ENCODE measurements at places on chromosomes 12 and 14. TPM values are rescaled to one million over a fixed set of nuclear protein-coding genes. Genes with fewer than 3 reads are reported as not detected.

Gene ADAM21
- polyA plus RNA-seq: not detected

Gene ATF7IP
- 5.7 TPM for polyA plus RNA-seq

Gene TAS2R8
- not detected for polyA plus RNA-seq

Gene NEUROD4
- not detected for polyA plus RNA-seq

Gene LTB4R2
- polyA plus RNA-seq: not detected

Gene HPD
- polyA plus RNA-seq: not detected

Gene TOX4
- polyA plus RNA-seq: 29.9 TPM

Gene LBHD2
- not detected for polyA plus RNA-seq

Gene DENND5B
- polyA plus RNA-seq: 1.1 TPM

DNA sequence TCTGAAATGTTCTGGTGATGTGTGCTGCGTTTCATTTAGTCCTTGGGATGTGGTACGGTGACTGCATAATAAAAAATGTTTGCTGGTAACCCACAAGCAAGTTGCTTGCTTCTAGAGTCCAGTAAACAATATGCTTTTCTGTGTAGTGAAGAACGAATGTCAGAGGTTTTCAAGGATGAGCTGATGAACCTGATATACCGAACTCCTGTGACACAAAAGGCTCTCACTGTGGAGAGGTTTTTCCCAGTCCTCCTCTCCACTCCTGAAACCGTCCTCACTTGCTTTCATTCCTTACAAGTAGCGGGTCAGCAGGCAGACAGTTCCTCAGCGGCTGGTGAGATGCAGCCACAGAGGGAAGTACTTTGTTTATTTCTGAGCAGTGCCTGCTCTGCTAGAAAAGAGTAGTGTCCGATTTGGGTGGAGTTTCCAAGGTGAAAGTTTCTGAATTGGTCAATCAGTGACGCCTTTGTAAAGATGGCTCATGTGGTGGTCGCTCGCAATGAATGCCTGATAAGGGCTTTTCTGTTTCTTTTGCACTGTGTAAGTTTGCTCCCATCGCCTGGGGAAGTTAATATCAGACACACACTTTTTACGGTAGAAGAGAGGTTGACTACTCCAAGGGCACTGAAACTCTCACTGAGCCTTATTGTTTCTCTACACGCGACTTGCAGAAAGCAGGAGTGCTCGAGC, 3.0 kb downstream of the ETV6 start:
- H3K36me3 ChIP-seq: no peaks in the 10 kb centered on the region
- peak overlapping the region; percentile 72 for H3K4me3 ChIP-seq
- peak; percentile 42 for DNase-seq
- peak overlapping the region; percentile 98 for H3K27ac ChIP-seq
- H3K4me1 ChIP-seq: peaks cover 74% of the 10 kb centered on the region

DNA sequence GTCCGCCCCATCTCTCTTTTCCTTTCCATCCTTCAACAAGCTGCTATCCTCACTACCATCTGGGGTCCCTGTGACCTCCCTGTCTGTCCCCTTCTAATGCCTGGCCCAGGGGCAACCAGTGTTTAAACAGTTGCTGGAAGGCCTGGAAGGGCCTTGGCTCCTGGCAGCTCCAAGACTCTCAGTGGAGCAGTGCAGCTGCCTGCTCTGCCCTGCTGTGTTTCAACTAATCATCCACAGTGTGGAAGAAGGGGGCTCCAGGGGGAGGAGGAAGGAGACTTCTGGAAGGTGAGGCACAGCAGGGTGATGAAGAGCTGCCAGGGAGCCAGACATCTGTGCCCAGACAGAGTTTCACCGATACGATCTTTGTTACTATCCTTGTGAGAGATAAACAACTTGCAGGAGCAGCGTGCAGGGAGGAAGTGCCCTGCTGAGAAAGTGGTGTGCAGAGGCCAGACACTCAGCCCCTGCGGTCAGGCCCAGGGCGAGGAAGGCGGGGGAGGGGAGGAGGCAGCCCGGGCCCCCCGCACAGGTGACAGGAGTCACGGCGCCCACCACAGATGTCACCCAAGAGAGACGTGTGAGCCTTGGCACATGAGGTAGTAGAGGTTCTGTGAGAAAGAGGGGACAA, 1061.8 kb downstream of the BCL11B start:
- no peaks in the 10 kb centered on the region for H3K27me3 ChIP-seq
- DNase-seq: no peak
- H3K4me3 ChIP-seq: no peak overlapping the region
- no peaks in the 10 kb centered on the region for H3K36me3 ChIP-seq

- DNase-seq: no peak
- no peaks in the 10 kb centered on the region for H3K4me1 ChIP-seq
- H3K27me3 ChIP-seq: no peaks in the 10 kb centered on the region
- H3K36me3 ChIP-seq: no peaks in the 10 kb centered on the region
Observed at GRCh38 chr12:77058740-77059139, 6.6 kb downstream of the E2F7 start.

DNA sequence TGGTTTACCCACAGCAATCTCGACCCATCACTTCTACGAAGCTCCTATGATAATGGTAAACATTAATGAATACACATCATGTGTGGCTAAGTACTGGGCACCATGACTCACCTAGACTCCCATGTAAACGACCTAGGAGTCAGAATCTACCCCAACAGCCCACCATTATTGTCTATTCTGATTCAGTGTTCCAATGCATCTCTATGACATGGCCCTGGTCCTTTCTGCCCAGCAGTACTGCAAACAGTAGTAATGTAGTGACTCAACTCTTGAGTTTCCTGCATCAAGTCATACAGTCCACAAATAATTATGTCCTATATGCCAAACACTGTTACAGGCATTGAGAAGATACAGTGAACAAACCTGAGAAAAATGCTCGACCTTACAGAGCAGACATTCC, 14.6 kb downstream of the GTF2A1 start:
- H3K27ac ChIP-seq: no peak overlapping the region
- H3K4me3 ChIP-seq: no peak overlapping the region
- DNase-seq: no peak
- no peaks in the 10 kb centered on the region for H3K27me3 ChIP-seq
- H3K36me3 ChIP-seq: peaks cover 67% of the 10 kb centered on the region

GRCh38 chr14:50383618-50384225, 13.0 kb downstream of the CDKL1 start:
- no peak for DNase-seq
- no peaks in the 10 kb centered on the region for H3K36me3 ChIP-seq
- no peaks in the 10 kb centered on the region for H3K27me3 ChIP-seq

DNA sequence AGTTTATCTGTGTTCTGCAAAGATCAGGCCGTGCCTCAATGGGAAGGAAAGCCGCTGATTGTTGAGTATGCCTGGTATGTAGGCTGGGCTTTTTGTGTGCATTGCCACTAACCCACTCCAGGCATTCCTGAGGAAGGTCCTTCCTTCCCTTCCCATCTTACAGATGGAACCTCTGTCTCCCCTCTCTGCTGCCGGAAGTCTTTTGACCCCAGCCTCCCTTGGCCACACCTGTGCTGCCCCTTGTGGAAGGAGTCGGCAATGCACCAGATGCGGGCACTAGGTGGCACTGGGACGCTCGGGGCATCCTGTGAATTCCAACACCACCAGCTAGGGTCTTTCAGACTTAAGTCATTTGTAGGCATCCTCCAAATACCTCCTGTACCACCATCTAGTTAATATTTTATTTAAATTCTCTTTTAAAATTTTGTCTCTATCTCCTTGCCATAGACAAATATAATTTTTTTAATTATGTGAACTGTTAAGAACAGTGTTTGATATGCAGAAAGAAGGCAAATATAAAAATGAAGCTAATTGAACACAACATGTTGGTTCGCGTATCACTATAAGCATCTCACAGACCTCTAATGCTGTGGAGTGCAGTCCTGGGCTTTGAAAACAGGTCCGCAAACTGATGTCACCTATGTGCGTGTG, 99.6 kb downstream of the RIN3 start:
- H3K4me1 ChIP-seq: peaks cover 6% of the 10 kb centered on the region
- DNase-seq: peak; percentile 46
- no peaks in the 10 kb centered on the region for H3K36me3 ChIP-seq
- no peak overlapping the region for H3K27ac ChIP-seq
- H3K27me3 ChIP-seq: no peaks in the 10 kb centered on the region

DNA sequence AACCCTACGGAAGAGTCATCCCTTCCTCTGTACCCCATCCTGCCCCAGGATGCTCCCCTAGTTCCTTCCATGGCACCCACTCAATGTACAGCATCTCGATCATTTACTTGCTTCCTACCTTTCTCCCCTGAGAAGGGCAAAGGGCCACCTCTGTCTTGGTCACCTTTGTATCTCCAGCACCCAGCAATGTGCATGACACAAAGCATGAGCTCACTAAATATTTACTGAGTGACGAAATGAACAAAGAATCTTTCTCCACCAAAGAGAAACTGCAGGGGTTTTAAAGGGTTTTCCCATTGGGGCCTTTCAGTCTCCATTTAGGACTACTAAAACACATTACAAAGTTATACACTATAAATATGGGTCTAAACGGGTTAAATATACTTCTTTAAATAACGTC, 30.6 kb downstream of the ATG14 start:
- DNase-seq: no peak
- no peak overlapping the region for H3K27ac ChIP-seq
- no peak overlapping the region for H3K4me3 ChIP-seq
- no peaks in the 10 kb centered on the region for H3K4me1 ChIP-seq
- no peaks in the 10 kb centered on the region for H3K27me3 ChIP-seq

- peak overlapping the region; percentile 16 for H3K4me3 ChIP-seq
- no peaks in the 10 kb centered on the region for H3K27me3 ChIP-seq
- DNase-seq: peak; percentile 79
- H3K27ac ChIP-seq: peak overlapping the region; percentile 39
- peaks cover 51% of the 10 kb centered on the region for H3K4me1 ChIP-seq
Observed at GRCh38 chr14:103724116-103724515, 8.5 kb downstream of the ZFYVE21 start.

DNA sequence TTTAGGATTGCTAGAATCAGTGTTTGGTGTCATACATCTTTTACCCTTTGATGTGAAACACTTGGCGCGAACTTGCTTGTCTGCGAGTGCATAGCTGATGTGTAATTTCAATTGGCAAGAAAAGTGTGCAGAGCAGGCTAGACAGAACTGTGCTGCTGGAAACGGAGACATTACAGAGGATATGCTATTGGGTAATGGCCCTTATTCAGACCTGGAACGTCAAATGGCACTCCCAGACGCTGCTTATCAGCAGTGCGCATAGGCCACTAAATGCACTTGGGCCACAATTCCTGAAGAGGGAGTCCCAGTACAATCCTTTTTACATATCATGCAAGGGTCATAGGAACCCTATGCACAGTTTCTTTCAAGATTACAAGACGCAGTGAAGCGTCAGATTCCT, 15.7 kb upstream of the SLC10A1 start:
- no peaks in the 10 kb centered on the region for H3K4me1 ChIP-seq
- no peak overlapping the region for H3K27ac ChIP-seq
- no peak overlapping the region for H3K4me3 ChIP-seq
- peaks cover 6% of the 10 kb centered on the region for H3K27me3 ChIP-seq
- H3K36me3 ChIP-seq: no peaks in the 10 kb centered on the region

- H3K36me3 ChIP-seq: peaks cover 79% of the 10 kb centered on the region
- DNase-seq: no peak
- H3K4me1 ChIP-seq: peaks cover 25% of the 10 kb centered on the region
Observed at GRCh38 chr14:91484186-91484585, 25.9 kb downstream of the PPP4R3A start.

DNA sequence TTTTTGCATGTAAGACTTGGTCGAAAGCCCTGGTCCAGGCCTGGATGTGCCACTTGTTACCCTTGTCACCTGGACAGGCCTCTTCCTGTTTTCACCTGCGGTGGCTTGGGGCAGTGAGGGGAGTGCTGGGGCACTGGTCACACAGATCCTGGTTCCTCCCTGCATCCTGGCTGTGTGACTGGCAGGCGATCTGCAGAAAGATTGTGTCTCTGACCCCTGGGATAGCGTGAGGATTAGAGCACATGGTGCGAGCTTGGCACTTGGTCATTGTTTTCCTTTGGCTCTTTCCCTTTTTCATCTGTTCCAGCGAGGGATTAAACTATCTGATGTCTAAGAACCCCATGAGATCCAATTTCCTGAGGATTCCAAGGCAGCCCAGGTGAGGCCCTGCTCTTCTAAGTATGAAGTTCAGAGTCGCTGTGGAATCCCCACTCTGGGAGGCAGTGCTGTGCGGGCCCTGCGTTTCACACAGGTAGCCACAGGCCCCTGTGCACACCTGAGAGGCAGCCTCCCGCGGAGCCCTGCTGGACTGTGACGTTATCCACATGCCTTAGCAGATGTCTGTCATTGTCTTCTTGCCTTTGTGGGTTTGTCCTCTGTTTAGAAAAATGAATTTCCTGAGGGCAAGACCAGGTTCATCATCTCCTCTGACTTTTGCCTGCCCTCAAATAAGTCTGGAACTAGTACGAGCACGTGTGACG, 288.4 kb downstream of the CACNA1C start:
- peak overlapping the region; percentile 62 for H3K27ac ChIP-seq
- peaks cover 89% of the 10 kb centered on the region for H3K4me1 ChIP-seq
- no peaks in the 10 kb centered on the region for H3K27me3 ChIP-seq
- no peak overlapping the region for H3K4me3 ChIP-seq
- no peaks in the 10 kb centered on the region for H3K36me3 ChIP-seq

- H3K27ac ChIP-seq: peak overlapping the region; percentile 56
- DNase-seq: peak; percentile 87
- H3K27me3 ChIP-seq: no peaks in the 10 kb centered on the region
- H3K4me3 ChIP-seq: no peak overlapping the region
- H3K4me1 ChIP-seq: peaks cover 15% of the 10 kb centered on the region
Observed at GRCh38 chr12:122860040-122860853, 25.0 kb downstream of the HIP1R start.

- H3K4me3 ChIP-seq: no peak overlapping the region
- H3K27ac ChIP-seq: no peak overlapping the region
- H3K4me1 ChIP-seq: peaks cover 29% of the 10 kb centered on the region
- no peaks in the 10 kb centered on the region for H3K27me3 ChIP-seq
Observed at GRCh38 chr14:59249029-59249428, 60.6 kb downstream of the DAAM1 start.

DNA sequence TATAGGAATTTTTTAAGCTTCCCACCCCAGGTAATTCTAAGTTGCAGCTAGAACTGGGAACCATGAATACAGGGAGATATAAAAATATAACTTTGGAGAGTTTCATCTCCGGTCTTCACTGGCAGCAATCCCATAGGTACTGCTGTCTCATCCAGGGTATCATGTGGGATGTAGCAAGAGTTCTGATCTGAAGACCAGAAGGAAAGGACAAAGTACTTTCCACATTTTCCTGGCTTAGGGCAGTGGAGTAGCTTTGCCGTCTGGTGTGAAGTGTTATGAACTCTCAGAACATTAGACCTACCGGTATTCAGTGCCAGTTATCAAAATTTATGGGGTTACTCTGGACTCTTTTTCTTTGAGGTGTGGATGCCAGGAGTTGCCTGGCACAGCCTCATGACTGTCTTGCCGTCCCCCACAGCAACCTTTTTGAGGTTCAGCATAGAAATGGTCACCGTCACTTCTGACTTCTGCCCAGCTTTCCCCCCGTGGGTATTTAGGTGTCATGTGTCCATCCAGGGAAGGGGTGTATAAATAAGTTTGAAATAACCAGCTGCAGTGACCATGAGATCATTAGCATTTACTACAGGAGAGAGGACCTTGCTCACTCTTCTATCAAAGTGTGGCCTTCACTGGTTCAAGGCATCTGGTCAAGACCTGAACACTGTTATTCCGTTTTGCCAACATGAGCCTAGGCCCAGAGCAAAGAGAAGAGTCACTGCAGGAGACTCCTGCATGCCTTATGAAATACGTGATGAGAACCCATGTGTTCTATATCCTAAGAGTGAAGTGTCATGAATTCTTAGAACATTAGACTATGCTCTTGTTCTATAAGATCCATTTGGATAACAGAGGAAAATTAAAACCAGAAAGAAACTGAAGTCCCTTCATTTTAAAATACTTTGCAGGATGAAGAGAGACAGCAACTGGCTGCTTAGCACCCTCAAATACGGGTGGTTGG, 22.2 kb downstream of the TMEM233 start:
- H3K27ac ChIP-seq: no peak overlapping the region
- DNase-seq: no peak
- no peaks in the 10 kb centered on the region for H3K4me1 ChIP-seq
- no peaks in the 10 kb centered on the region for H3K36me3 ChIP-seq
- H3K4me3 ChIP-seq: no peak overlapping the region
